Neural progenitor cell (in vitro differentiated cells): ENCODE measurements at places on chromosomes 16 and 17.
A peak's percentile ranks its signal among the peaks of the same experiment; 100 is the strongest.

DNA sequence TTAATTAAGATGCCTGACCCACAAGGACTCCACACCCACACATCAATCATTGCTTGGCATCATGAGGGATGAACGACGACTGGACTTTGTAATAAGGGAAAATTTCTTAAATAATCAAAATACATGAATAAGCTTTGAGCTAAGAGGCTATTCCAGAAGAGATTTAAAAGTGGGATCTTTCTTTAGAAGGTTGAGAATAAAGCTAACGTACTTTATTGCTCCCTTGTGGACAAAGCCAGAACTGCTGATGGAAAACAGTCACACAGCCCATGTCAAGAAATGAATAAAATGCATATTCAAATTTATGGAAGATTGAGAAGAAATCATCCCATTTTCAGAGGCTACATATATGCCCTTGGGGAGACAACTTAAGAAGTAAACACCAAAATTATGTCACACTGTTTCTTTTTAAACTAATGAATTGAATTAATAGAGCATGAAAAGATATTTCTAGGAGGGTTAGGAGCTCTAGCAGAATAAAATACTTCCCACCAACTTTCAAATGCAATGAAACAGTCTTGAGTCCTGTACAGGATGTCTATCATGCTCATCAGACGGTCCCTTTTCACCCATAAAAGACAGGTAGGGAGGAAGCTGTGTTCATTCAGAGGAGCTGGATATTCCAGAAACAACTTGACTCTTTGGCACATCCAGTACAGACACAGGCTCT is 60.2 kb upstream of the PHOSPHO1 start:
- peak; percentile 34 for DNase-seq

DNA sequence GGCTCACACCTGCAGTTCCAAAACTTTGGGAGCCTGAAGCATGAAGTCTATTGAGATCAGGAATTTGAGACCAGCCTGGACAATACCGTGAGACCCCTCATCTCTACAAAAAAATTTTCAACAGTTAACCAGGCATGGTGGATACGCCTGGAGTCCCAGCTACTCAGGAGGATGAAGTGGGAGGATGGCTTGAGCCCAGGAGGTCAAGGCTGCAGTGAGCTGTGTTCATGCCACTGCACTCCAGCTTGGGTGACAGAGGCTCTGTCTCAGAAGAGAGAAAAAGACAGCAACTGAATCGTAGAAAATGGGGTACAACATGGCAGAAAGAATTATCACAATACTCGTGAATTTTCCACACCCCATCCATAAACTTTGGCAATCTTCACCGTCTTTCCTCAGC is 3.2 kb downstream of the CRK start:
- no peak for DNase-seq

GRCh38 chr16:27177031-27177774 is 26.1 kb upstream of the KDM8 start:
- no peak for DNase-seq

DNA sequence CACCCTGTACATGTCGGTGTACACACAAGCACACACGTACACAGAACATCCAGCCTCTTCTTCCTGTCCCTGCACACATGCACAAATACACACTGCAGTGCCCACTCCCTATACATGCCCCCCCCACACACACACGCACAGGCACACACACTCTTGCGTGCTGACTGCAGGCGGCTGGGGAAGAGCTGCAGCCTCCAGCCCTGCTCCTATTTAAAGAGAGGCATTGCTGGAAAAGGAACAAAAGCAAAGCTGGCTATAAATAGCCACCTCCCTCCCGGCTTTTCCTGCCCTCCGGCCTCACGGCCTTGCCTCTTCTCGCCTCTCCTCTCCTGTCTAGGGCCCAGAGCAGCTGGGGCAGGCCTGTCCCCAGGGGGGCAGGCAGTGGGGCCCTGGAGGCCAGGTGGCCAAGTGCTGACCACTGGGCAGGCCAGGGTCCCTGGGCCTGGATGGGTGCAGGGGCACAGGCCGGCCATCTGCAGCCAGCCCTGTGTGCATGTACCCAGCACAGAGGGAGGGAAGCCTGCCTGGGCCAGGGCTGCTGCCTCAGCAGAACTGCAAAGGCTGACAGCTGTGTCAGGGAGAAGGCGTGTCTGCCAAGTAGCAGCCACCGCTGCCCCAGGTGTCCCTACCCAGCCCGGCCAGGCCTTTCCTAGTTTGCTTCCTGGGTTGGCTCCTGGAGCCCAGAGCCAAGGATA is 25.4 kb downstream of the RTN4RL1 start:
- DNase-seq = peak; percentile 79

- peak; percentile 76 for DNase-seq
Measured at GRCh38 chr16:67888331-67888730, 3.6 kb downstream of the NRN1L start.

DNA sequence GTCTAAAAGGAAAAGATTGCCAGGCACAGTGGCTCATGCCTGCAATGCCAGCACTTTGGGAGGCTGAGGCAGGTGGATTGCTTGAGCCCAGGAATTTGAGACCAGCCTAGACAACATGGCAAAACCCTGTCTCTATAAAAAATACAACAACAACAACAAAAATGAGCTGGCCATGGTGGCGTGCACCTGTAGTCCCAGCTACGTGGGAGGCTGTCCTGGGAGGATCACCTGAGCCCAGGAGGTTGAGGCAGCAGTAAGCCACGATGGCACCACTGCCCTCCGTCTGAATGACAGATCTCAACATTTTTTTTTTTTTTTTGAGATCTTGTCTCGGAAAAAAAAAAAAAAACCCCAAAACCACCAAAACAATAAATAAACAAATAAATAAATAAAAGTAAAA is 28.1 kb upstream of the ATP2A3 start:
- DNase-seq = no peak

DNA sequence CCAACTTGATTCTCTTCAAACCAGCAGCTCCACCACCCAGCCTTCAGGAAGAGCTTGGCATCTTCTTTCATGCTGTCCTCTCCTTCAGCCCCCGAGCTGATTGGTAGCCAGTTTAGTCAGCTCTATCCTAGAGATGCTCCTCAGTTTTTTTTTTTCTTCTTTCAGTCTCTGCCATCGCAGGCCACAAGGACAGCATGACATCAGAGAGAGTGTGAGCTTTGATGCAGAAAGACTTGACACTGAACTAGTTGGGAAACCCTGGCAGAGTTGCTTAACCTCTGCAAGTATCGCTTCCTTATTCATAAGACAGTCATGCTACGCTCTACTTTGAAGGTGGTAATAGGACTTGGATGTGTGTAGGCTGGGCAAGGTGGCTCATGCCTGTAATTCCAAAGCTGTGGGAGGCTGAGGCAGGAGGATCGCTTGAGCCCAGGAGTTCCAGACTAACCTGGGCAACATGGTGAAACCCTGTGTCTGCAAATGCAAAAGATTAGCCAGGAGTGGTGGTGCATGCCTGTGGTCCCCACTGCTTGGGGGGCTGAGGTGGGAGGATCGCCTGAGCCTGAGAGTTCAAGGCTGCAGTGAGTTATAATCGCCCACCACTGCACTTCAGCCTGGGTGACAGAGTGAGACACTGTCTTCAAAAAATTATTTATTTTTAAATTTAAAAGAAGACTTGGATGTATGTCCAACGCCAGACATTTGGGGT is 2.6 kb downstream of the CD300LB start:
- no peak for DNase-seq

DNA sequence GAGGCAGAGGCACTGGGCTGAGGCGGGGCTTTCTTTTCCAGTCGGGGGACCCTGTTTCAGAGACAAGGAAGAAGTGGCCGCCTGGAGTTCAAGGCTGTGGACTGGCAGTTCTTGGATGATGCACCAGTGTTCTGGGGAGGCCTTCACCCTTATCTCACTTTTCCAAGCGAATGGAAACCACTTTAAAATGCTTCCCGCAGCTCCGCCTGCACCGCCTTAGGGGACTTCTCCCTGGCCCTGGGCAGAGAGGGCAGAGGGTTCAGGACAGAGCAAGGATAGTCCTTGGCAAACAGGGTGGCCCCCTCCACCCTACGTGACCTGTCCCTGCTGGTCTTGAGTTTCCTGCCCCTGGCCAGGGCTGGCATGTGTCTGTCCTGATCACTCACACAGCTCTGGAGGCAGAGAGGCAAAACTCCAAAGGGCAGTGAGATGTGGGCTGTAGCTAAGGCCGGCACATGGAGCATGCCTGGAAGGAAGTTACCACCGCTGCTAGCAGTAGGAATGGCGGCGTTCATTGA is 20.6 kb downstream of the RTN4RL1 start:
- no peak for DNase-seq

DNA sequence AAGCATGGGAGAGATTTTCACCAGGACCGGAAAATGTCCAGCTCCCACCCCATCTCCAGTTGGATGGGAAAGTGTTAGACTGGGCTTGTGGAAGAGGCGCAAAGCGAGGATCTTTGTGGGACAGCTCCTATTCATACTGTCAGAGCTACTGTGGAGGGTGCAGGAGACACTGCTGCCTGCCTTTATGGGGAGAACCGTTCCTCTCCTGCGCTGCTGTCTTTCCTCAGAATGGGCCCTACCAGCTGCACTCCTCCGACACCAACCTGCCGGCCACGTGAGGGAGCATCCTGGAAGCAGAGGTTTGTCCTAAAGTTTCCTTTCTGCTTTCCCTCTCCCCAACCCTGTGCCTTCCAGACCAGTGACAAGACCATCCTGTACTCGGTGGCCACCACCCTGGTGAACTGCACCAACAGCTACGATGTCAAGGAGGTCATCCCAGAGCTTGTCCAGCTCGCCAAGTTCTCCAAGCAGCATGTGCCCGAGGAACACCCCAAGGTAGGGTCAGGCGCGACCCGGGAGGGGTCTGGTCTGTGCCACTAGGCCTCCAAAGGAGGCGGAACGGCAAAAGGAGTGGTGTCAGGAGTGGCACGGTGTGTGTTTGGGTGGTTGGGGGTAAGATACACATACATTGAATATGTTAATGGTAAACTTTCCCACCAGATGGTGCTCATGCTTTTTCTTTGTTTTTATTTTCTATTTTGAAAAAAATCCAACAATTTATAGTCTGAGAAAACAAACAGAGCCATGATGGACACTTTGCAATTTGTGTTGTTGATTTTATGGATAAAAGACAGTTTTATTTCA is 23.0 kb downstream of the SLC35G3 start:
- DNase-seq = no peak

GRCh38 chr17:56613131-56613530 is 19.6 kb downstream of the NOG start:
- no peak for DNase-seq
